ENCODE measurements at places on chromosomes 12 and 14.
A peak's percentile ranks its signal among the peaks of the same experiment; 100 is the strongest.

- DNase-seq: no peak
These were observed 67.6 kb upstream of the GNG2 start for GRCh38 chr14:51792809-51793208.

GRCh38 chr14:100190126-100190525 lies 30.7 kb upstream of the DEGS2 start:
- DNase-seq: no peak

DNA sequence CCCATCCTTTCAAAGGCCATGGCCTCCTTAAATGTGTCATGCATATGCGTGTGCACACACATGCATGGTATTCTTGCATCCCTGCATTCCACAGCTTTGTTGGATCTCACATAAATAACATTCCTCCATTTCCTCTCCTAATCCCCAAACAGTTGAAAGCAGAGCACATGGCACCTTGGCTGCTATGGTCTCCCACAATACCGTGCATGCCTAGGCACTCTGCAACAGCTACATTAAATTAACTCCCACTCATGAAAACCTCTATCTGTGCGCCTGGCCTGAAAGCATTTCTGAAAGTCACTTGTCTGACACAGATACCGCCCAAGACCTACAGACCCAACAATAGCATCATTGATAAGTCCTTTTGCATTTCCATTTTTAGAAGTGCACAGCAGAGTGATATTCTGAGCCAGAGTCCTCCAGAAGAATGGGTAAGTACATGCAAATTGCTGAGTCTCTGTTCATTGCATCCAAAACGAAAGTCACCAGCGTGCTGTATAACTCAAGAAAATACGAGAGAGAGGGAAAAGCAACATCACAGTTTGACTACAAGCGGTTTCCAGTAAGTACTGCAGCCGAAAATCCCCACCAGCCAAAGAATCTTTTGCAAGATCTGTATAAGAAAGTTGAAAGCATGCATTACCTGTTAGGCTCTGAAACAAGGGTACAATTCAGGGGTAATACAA lies 436 bp downstream of the ASB2 start:
- no peak for DNase-seq

GRCh38 chr12:104792570-104792969 lies 165.5 kb downstream of the SLC41A2 start:
- DNase-seq: peak; percentile 41

DNA sequence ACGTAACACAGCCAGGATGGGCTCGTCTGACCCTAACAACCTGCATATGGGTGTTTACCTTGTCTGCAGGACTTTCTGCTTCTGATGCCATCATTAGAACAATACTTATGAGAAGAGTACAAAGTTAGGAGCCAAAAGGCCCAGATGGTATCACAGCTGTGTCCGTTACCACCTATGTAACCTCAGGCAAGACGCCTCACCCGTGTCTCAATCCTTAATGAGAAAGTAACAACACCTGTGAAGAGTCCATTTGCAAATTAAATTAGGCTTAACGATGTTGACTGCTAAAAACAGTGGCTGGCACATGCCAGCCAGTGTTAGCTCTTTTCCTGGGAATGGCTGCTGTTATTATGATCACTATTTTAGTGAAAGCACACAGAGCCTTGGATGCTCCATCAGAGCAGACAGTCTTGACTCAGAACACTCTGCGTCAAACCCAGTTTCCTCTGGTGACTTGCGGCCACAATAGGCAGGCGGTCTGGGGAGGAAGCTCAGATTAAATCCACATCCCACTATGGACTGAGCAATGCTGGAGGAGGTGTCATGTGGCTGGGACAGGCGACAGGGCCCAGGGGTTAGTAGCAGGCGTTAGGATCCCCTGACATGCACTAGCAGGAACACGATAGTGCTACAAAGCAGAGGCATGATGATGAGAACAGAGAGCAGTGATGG lies 125.3 kb downstream of the SLC15A4 start:
- no peak for DNase-seq

- no peak for DNase-seq
These were observed 7.9 kb downstream of the MARK3 start for GRCh38 chr14:103393070-103393469.

- no peak for DNase-seq
These were observed 93.7 kb downstream of the TESC start for GRCh38 chr12:117005417-117006046.

GRCh38 chr12:105396024-105396423 lies 65.5 kb downstream of the C12orf75 start:
- no peak for DNase-seq

- no peak for DNase-seq
These were observed 68.2 kb downstream of the TMTC2 start for GRCh38 chr12:82754856-82755255.

- DNase-seq: no peak
These were observed 287.5 kb downstream of the FOXG1 start for GRCh38 chr14:29054119-29054518.

DNA sequence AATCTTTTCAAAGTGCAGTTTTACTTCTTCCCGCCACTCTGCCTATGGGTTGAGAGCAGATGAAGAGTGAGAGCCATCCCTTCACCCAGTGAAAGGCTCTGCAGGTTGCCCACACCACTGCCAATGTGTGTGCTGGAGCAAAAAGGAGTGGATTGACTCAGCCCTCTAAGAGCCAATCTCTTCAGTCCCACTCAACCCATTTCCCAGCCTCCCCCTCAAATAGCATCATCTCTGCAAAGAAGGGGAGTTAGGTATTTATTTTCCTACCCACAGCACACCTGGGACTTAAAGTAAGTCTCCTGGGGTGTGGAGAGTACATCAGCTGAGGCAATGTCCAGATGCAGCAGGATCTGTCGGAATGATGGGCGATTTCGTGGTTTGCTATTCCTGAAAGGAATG lies 15.3 kb downstream of the MAP3K12 start:
- no peak for DNase-seq

- DNase-seq: no peak
These were observed 296.5 kb downstream of the TMEM132D start for GRCh38 chr12:129607301-129607700.

GRCh38 chr12:116651089-116651488 lies 86.8 kb downstream of the SPRING1 start:
- no peak for DNase-seq

DNA sequence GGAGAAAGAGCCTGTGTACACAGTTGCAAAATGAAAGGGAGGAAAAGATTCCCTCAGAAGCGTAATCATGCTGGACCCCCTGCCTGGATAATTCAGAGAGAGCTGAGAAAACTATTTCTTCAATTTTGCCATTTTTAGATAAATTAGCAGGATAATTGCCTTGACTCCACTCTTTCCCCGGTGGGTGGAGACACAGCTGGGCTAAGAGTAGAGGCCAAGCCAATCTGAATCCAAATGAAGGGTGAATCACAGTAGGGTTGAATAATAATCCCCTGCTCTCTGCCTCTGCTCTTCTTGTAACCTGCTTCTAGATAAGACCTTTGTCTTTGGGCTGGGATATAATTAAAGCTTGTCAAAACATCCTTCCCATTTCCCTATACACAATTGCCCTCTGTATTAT lies 150.1 kb downstream of the CAPZA3 start:
- DNase-seq: no peak

GRCh38 chr12:3630621-3631271 lies 122.2 kb downstream of the CRACR2A start:
- DNase-seq: no peak

- DNase-seq: peak; percentile 56
These were observed 169.8 kb downstream of the LRIG3 start for GRCh38 chr12:58750484-58750883.

- DNase-seq: peak; percentile 20
These were observed at the start of gene STXBP6 for GRCh38 chr14:25049568-25050268. TSS of gene STXBP6 (minus strand) at chr14:25050147. CDS start at chr14:24974818, 75,329 bp downstream.

- DNase-seq: no peak
These were observed 103.8 kb downstream of the ARMH4 start for GRCh38 chr14:58048219-58048618.
